ENCODE measurements at places on chromosomes 13 and 19.

- DNase-seq, result peak; percentile 82
Measured at GRCh38 chr19:48445256-48445605, 552 bp upstream of the GRWD1 start.

DNA sequence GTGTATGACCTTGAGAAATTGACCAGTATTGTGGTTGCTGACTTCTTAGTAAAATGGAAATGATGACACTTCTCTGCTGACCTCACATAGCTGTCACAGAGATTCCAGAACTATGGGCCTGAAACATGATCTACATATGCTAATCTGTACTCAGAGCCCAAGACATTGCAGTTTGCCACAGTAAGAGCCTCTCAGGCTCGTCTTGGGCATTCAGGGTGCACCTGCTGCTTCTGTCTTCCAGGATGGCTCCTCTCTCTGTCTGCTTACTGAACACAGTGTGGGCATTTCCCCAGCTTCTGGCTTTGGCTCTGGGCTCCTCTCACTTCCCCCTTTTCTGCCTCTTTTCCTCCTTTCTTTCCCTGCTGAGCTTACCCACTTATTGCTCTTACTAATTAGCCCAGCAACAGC is 22.3 kb upstream of the SLC46A3 start:
- DNase-seq, result no peak

DNA sequence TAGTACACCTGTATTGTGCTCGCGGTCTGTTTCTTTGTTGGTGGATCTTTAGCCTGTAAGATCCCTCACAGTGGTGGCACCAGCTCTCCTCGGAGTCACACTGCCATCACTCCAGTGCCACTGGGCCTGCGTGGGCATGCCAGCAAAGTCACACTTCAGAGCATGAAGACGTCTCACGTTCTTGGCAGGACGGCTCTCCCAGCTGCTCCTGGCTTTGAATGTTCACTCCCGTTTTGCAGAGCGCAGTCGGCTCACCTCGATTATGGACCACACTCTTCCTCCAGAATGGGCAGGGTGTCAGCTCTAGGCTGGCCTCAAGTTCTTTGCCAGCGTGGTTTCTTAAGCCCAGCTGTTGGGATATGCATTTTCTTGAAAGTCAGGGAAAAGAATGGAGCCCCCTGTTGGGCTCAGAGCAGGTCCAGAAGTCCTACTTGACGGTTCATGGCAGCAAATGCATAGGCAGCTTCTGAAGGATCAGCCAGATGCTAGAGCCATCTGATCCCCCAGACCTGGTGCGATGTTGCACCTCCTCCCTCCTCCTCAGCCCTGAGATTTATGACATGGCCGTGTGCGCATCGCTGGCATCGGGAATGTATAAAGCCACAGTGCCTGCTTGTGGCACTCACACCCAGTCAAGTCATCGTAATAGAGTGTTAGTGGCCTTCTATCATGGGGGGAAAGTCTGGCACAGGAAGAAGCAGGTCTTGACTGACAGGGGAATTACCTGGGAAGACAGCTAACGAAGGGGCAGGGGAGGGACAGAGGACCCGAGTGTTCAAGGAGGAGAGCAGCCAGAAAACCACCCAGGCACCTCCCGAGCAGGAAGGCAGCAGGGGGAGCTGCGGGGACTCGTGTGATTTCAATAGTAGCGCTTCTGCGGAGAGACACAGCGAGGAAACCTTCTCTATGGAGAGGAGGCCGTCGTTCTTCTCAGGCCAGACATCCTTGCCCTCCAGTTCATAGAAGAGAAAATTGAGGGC is 40.2 kb upstream of the NPAS1 start:
- no peak for DNase-seq

DNA sequence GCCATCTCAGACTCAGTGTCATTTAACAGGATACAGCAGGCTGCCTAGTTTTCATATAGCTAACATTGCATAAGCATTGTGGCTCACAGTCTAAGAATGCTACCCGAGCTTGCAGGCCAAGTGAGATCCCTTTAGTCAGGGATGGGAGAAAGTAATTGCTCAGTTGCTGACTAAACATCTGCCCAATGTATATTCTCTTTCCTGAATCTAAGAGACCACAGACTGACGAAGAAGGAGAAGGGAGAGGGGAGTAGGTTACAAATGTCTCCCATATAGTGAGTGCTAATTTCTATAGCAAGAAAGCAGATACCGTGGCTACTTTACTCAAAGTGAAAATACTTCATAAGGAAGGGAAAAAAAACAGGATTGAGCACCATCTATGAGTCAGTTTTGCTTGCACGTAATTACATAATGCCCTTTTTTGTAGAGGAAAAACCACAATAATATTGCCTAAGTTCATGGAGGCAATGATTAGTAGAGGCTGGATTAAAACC is 453.9 kb downstream of the COG6 start:
- peak; percentile 42 for DNase-seq

- no peak for DNase-seq
Measured at GRCh38 chr19:17543986-17544385, 11.5 kb upstream of the COLGALT1 start.

DNA sequence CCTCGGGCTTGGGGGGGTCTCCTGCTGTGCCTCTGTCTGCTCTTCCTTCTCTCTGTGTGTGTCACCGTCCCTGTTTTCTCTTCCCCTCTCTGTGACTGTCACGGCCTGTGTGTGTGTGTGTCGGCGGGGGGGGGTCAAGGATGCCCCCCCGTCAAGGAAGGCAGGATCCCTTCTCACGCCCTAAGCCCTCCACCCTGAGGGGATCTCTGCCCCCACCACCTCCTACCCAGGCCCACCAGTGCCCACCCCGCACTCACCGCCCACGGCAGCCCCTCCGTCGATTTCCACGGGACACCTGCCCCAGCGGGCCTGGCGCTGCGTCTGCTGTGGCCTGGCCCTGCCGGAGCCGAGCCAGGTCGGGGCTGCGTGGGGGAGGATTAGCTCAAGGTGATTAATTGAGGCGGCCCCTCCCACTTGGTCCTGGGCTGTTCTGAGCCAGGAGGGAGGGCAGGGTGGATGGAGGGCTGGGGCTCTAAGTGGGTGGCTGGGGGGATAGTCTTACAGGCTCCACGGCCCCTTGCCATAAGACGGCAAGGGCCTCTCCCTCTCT is at the start of gene RAX2:
TSS of gene RAX2 (minus strand) at position 323 of the 550 bp plus-strand sequence. CDS start 486 bp downstream, outside the sequence.
- DNase-seq, result no peak

DNA sequence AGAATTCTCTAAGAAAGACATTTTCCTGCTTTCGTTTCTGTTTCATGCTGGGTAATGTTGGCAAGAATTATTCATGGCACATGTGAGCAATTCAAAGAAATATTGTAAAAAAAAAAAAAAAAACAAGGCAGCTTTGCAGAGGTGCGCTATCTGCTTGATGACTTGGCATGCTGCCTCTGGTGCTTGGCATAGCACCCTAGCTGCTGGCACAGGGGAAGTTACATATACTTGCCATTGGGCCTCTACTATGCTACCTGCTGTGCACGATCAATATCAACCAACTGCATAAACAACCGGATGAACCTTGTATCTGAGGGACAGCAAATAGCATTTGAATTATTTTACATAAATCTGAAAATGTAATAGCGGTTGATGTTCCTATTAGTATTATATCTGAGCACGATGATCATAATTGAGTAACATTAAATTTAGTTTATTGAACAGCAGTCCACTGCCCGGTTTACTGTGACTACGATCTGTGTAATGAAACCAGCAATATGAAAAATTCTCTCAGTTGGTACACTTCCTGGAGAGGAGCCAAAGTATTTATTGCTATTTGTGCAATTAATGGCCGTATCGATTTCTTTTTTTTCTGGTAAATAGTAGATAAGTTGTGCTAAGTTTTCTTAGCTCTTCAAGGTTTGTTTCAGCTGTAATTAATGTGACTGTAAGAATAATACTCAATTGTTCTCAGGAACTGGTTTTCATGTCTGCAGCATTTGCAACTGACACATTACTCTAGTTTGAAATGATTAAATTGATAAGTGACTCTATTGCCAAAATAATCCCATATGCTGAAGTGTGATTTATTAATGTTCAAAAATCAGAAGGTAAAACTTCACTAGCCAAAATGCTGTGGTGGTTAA is 717.3 kb downstream of the DACH1 start:
- DNase-seq, result no peak

- DNase-seq, result no peak
Measured at GRCh38 chr19:16456652-16457194, 15.0 kb downstream of the EPS15L1 start.

GRCh38 chr13:27973291-27973690 is 4.2 kb upstream of the CDX2 start:
- no peak for DNase-seq

DNA sequence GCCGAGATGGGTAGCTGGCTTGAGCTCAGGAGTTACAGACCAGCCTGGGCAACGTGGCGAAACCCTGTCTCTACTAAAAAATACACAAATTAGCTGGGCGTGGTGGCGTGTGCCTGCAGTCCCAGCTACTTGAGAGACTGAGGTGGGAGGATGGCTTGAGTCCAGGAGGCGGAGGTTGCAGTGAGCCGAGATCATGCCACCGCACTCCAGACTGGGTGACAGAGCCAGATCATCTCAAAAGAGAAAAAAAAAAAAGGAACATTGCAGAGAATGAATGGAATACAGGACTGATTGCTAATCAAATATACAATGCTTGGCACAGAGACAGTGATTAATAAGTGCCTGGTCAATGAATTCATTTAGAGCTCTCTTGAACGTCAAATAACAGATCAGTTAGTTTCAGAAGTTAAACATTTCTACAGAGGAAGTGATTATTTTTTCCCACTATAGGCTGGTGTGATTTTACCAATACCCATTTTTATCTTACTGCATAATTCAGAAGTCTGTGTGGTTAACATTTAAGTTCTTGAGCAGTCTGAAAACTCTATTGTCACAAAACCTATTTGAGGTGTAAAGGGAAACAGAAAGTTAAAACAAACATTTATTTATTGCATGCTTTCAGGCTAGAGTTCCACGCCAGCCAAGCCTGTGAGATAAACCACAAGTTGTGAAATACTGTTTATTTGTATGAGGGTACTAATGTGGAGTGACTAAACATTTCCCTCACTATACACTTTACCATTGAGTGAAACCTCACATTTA is 7.7 kb upstream of the TBC1D4 start:
- DNase-seq, result peak; percentile 57

DNA sequence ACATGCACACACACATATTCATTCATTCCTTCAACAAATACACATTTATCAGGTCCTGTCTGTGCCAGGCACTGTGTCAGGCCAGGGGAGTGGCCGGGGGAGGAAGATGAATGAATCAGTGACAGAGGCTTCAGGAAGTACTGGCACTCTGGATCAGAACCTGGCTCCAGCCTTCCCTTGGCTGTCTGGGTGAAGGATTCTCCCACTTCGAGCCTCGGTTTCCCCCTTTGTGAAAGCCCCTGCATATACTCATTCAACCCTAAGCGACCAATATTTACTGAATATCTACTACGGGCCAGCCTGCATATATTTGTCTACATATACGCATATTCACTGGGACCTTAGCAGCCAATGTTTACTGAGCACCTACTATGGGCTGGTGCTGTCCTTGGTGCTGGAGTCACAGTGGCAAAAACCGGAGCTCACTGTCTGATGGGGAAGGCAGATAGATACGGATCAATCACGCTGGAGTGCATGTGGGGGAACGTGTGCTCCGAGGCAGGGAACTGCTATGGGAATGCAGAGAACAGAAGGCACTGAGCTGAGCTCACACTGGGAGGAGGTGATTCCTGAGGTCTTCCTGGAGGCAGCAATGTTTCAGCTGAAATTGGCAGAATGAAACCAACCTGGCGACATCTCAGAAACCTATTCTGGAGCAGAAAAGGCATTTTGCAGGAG is 636 bp upstream of the ZNF579 start:
- no peak for DNase-seq

DNA sequence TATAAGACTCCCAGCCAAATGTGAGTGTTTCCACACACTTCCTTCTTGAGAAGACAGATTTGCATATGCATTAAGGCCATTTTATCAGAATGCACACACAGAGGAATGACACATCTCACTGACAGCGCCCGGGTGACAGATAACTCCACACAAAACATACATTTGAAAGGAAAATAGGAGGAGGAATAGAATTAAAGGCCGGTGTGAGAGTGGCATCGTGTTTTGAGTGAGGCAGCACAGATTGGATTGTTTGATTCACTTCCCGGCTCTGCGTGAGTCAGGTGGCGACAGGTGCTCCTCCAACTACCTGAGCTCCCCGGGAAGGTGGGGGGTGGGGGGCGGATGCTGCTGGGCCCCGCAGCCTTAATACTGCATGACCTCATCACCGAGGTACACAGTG is 429.0 kb downstream of the TSHZ3 start:
- DNase-seq, result no peak

- no peak for DNase-seq
Measured at GRCh38 chr13:111555903-111556302, 235.5 kb downstream of the TEX29 start.

DNA sequence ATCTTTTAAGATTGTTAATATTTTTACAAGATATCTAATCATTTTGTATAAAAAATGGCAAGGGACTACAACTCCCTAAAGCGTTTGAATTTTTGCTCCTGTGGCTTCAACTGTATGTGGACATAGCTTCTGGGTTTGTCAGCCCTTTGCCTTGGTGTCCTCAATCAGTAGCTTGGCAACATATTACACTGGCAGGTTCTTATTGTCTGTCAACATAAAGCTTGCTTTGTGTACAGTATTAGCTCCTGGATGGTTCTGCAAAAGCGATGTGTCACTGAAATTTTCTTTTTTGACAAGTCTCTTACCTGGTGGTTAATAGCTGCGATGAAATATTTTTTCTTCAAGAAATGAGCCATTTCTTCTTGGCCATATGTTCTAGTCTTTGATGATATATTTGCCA is 190.0 kb downstream of the HS6ST3 start:
- no peak for DNase-seq

DNA sequence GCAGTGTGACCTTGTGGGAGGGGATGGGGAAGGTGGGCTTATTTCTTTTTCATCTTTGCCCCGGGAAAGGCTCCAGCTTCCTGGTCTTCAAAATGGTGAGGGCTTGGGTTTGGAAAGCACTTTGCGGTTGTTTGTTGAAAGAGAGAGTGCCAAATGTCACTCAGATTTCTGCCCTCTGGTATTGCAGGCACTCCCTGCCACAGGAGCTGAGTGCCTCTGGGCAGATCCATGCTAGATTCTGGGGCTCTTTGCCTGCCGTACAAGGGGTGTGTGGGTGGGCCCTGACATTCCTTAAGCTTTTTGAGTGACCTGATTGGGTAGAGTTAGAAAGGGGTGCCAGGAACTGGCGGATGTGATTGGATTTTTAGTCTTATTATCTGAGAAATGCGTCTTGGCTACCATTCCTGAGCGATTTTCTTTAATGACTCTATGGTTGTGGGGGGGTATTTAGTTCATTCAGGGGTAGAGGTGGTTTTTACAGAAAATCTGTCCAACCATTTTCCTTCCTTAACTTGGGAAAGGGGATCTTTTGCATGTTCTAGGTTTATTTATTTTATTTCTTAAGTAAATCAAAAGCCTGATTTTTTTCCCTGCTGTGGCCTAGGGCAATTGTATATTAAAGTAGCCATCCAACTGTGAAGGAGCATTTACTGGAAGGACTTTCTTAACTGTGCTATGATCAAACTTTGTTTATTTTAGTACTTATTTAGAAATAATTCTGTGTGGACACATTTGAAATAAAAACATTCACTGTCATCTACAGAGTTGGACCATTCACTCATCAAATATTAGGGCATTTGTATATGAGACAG is 3.2 kb downstream of the ARHGAP35 start:
- peak; percentile 76 for DNase-seq

Data from astrocyte of the cerebellum (primary cell).